Heart left ventricle (tissue), 16 donors: ENCODE measurements at places on chromosomes 5 and 9.
A peak's percentile ranks its signal among the peaks of the same experiment; 100 is the strongest.

GRCh38 chr5:179153341-179153901, 93.2 kb downstream of the ZNF354C start:
- no peaks in the 10 kb centered on the region for H3K27me3 ChIP-seq
- DNase-seq: no peak
- H3K36me3 ChIP-seq: peaks cover 9% of the 10 kb centered on the region
- no peak overlapping the region for H3K27ac ChIP-seq
- no peaks in the 10 kb centered on the region for H3K4me1 ChIP-seq

DNA sequence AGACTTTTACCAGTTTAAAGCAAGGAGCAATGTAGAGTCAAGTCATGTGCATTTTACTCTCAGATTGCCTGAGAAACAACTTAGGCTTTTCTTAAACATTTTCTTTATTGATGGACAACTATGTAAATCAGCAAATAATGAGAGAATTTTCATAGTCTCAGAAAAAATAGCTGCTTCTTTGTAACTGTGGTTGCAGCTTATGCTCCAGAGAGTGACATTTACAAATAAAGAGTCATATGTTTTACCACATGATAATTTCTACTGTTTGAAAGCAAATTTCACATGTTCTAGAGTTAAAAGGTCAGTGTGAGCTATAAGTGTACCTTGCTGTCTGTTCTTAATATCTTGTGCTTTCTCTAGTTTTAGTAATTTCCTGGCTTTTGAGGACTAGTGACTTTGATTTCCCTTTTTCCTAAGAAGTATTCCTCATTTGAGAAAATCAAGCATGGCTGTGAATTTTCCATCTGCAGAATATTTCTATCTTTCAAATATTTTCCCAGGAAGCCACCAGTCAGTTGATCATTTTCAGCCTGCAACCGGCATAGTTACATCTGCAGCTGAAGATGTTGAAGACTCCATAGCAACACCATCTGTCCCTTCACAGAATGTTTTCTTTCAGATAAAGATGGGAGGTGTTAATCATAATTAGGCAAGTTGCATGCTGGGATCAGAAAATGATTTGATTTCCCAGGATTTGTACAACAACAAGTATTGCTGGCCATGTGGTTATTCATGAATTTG, 229.9 kb downstream of the SGCD start:
- H3K4me3 ChIP-seq: no peak overlapping the region
- no peak for DNase-seq
- peaks cover 4% of the 10 kb centered on the region for H3K4me1 ChIP-seq
- H3K36me3 ChIP-seq: no peaks in the 10 kb centered on the region

GRCh38 chr5:135565725-135566421, 12.9 kb downstream of the CXCL14 start:
- peaks cover 1% of the 10 kb centered on the region for H3K27me3 ChIP-seq
- no peaks in the 10 kb centered on the region for H3K4me1 ChIP-seq
- peak; percentile 70 for DNase-seq
- H3K4me3 ChIP-seq: no peak overlapping the region

- H3K36me3 ChIP-seq: peaks cover 72% of the 10 kb centered on the region
- DNase-seq: no peak
- no peak overlapping the region for H3K4me3 ChIP-seq
- H3K27ac ChIP-seq: no peak overlapping the region
Observed at GRCh38 chr9:20948703-20949102, 82.7 kb downstream of the HACD4 start.

DNA sequence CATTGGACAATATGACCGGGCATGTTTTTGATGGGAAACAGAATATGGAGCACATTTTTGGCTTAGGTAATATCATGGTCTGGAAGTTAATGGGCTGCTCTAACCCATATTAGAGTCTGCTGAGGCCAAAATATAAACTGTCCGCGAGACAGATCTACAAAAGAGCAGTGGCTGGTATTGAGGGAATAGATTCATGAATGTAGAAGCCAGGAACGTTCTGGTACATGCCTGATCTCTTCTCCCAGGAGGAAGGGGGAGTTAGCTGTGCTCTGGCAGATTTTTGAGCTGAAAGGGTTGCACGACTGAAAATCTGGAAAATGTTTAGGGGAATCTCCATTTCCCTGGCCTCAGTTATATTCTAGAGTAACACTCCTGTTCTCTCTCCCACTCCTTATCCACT, 42.9 kb upstream of the ZFR start:
- no peaks in the 10 kb centered on the region for H3K4me1 ChIP-seq
- no peak overlapping the region for H3K4me3 ChIP-seq
- H3K27me3 ChIP-seq: no peaks in the 10 kb centered on the region
- DNase-seq: no peak
- no peaks in the 10 kb centered on the region for H3K36me3 ChIP-seq

GRCh38 chr5:150163547-150164059, 3.0 kb upstream of the CDX1 start:
- no peaks in the 10 kb centered on the region for H3K4me1 ChIP-seq
- no peaks in the 10 kb centered on the region for H3K36me3 ChIP-seq
- peak overlapping the region; percentile 61 for H3K27ac ChIP-seq
- DNase-seq: peak; percentile 83

DNA sequence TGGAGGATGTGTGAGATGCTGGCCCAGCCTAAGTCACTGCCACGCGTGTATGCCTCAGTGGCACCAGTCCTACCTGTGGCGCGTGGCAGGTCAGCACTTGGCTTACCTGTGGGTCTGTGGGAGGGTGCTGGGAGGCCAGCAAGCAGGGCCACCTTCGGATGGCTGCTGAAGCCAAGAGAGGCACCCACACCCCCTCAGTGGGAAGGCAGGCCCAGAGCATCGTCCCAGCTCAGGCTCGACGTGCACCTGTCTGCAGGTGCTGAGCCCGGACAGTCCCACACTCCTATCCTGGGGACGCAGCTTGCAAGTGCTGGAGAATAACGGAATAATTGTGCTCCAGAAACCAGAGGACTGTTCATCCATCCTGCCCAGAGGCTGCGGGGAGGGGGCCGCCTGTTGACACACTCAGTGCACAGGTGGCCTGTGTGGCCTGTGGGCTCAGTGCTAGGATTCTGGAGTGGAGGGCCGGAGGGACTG, 24.0 kb downstream of the NKD2 start:
- H3K27ac ChIP-seq: no peak overlapping the region
- no peak for DNase-seq
- H3K27me3 ChIP-seq: no peaks in the 10 kb centered on the region

DNA sequence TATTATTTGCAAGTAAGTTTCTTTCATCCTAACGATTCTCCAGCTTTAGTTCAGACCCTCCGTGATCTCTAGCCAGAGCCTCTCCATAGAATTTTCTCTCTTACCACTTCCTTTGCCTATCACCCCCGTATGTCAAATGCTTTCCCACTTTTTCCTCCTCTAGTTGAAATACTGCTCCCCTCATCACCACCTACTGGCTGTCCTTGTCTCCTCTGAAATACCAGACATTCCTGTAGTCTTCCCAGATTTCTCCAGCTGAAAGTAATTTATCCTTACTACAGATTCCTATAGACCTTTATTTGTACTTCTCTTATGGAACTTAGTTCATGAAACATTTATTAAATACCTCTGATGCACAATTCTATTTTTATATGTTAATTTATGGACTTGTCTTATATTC, 36.0 kb upstream of the GLIPR2 start:
- no peak for DNase-seq
- no peaks in the 10 kb centered on the region for H3K27me3 ChIP-seq
- H3K36me3 ChIP-seq: no peaks in the 10 kb centered on the region
- H3K4me1 ChIP-seq: no peaks in the 10 kb centered on the region

DNA sequence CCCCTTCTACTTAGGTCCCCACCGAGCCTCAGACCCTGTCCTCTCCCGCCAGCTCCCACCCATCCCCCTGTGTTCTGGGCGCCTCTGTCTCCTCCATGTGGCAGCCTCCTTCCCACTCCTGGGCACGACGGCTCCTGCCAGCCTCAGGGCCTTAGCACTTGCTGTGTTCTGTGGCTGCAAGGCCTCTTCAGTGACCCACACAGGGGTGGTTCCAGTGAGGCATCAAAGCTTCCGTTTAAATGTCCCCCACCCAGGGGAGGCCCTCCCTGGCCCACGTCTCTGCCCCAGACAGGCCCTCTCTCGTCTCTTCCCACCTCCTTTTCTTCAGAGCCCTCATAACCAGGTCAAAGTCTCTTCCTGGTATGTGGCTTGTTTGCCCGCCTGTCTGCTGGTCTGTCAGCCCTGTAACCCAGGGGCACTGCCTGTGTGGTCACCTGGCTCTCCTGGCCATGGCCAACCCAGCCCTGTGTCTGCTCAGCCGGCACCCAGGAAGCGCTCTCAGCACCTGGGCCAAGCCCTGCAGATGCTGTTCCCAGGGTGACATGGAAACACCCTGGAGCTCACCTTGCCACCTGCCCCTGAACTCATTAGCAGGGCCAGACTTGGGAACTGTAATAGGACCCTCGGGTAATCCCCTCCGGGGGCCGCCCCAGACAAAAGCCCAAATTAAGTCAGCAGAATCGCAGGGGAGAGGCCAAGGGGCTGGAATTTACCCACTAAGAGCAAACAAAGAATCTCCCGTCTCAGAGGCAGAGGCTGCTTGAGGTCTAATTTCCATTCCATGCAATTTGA, 33.7 kb downstream of the LHX3 start:
- no peak overlapping the region for H3K4me3 ChIP-seq
- no peak for DNase-seq
- H3K4me1 ChIP-seq: no peaks in the 10 kb centered on the region

GRCh38 chr5:160097991-160098390, 21.3 kb downstream of the PWWP2A start:
- no peak for DNase-seq
- peaks cover 7% of the 10 kb centered on the region for H3K4me1 ChIP-seq
- H3K27me3 ChIP-seq: no peaks in the 10 kb centered on the region
- peaks cover 30% of the 10 kb centered on the region for H3K36me3 ChIP-seq
- H3K27ac ChIP-seq: no peak overlapping the region

- no peaks in the 10 kb centered on the region for H3K27me3 ChIP-seq
- H3K4me1 ChIP-seq: no peaks in the 10 kb centered on the region
- DNase-seq: no peak
- H3K4me3 ChIP-seq: no peak overlapping the region
Observed at GRCh38 chr9:81559709-81560108, 129.6 kb downstream of the TLE1 start.

GRCh38 chr9:78021697-78022096, 9.9 kb downstream of the GNAQ start:
- H3K4me3 ChIP-seq: peak overlapping the region; percentile 15
- peak; percentile 62 for DNase-seq
- H3K27me3 ChIP-seq: no peaks in the 10 kb centered on the region

- no peak overlapping the region for H3K27ac ChIP-seq
- H3K4me1 ChIP-seq: no peaks in the 10 kb centered on the region
- H3K27me3 ChIP-seq: no peaks in the 10 kb centered on the region
- no peaks in the 10 kb centered on the region for H3K36me3 ChIP-seq
Observed at GRCh38 chr5:127810707-127811490, 107.7 kb downstream of the CCDC192 start.

GRCh38 chr9:3508078-3508431, 17.7 kb downstream of the RFX3 start:
- H3K27ac ChIP-seq: no peak overlapping the region
- no peaks in the 10 kb centered on the region for H3K27me3 ChIP-seq
- DNase-seq: no peak
- H3K36me3 ChIP-seq: no peaks in the 10 kb centered on the region
- H3K4me3 ChIP-seq: no peak overlapping the region

GRCh38 chr9:91902475-91903125, 47.4 kb downstream of the ROR2 start:
- no peak for DNase-seq
- H3K4me1 ChIP-seq: no peaks in the 10 kb centered on the region
- no peaks in the 10 kb centered on the region for H3K27me3 ChIP-seq
- H3K4me3 ChIP-seq: no peak overlapping the region
- peak overlapping the region; percentile 81 for H3K27ac ChIP-seq
- no peaks in the 10 kb centered on the region for H3K36me3 ChIP-seq

DNA sequence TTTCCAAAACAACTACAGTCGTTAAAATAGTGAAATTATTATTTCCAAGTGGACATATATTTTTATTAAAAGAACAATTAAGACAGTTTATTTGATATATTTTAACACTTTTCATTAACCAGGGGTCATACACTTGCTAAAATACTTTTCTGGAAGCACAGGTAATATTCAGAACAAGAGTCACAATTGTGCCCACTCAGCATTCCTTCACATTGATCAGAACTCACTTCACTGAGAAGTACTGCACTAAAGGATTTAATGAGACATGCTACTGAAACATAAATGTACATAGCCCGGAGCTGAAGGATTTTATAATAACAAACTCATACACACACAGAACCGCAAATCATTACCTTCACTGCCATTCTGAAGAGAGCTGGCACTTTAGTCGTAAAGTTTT, 361.8 kb downstream of the ARL15 start:
- no peaks in the 10 kb centered on the region for H3K36me3 ChIP-seq
- DNase-seq: no peak
- no peak overlapping the region for H3K4me3 ChIP-seq

- no peak overlapping the region for H3K27ac ChIP-seq
- no peak overlapping the region for H3K4me3 ChIP-seq
- no peaks in the 10 kb centered on the region for H3K36me3 ChIP-seq
- peaks cover 54% of the 10 kb centered on the region for H3K27me3 ChIP-seq
- no peaks in the 10 kb centered on the region for H3K4me1 ChIP-seq
Observed at GRCh38 chr9:97860451-97861147, 7.6 kb downstream of the FOXE1 start.

- no peak overlapping the region for H3K27ac ChIP-seq
- no peaks in the 10 kb centered on the region for H3K27me3 ChIP-seq
- no peaks in the 10 kb centered on the region for H3K36me3 ChIP-seq
- DNase-seq: no peak
- H3K4me1 ChIP-seq: peaks cover 6% of the 10 kb centered on the region
Observed at GRCh38 chr5:58937031-58937681, 354.3 kb downstream of the RAB3C start.

- H3K36me3 ChIP-seq: no peaks in the 10 kb centered on the region
- no peak overlapping the region for H3K4me3 ChIP-seq
- peaks cover 13% of the 10 kb centered on the region for H3K4me1 ChIP-seq
- no peak for DNase-seq
Observed at GRCh38 chr5:120615967-120616645, 152.0 kb downstream of the PRR16 start.

GRCh38 chr9:135673941-135674340, 10.8 kb downstream of the LCN9 start:
- H3K4me3 ChIP-seq: no peak overlapping the region
- H3K36me3 ChIP-seq: no peaks in the 10 kb centered on the region
- no peaks in the 10 kb centered on the region for H3K4me1 ChIP-seq
- no peaks in the 10 kb centered on the region for H3K27me3 ChIP-seq
- no peak overlapping the region for H3K27ac ChIP-seq

- no peak overlapping the region for H3K4me3 ChIP-seq
- no peaks in the 10 kb centered on the region for H3K27me3 ChIP-seq
- no peak for DNase-seq
- H3K4me1 ChIP-seq: no peaks in the 10 kb centered on the region
Observed at GRCh38 chr9:134957165-134957944, 39.6 kb upstream of the FCN1 start.

- peak overlapping the region; percentile 5 for H3K4me3 ChIP-seq
- no peak for DNase-seq
Observed at GRCh38 chr5:107666051-107666655, 4.6 kb downstream of the EFNA5 start.

GRCh38 chr5:139765409-139766217, 30.0 kb upstream of the PSD2 start:
- peaks cover 23% of the 10 kb centered on the region for H3K4me1 ChIP-seq
- peak; percentile 82 for DNase-seq
- no peaks in the 10 kb centered on the region for H3K36me3 ChIP-seq
- peak overlapping the region; percentile 54 for H3K4me3 ChIP-seq
